ENCODE measurements at places on chromosomes 4 and X. TPM values are rescaled to one million over a fixed set of nuclear protein-coding genes. Genes with fewer than 3 reads are reported as not detected.

GRCh38 chr4:55356991-55357461 lies 11.0 kb downstream of the SRD5A3 start:
- H3K36me3 ChIP-seq, result no peaks in the 10 kb centered on the region
- no peak overlapping the region for H3K4me3 ChIP-seq
- H3K27ac ChIP-seq, result peak overlapping the region; percentile 73
- peaks cover 12% of the 10 kb centered on the region for H3K4me1 ChIP-seq

- no peaks in the 10 kb centered on the region for H3K4me1 ChIP-seq
- no peak for DNase-seq
- H3K27me3 ChIP-seq, result no peaks in the 10 kb centered on the region
- no peaks in the 10 kb centered on the region for H3K36me3 ChIP-seq
Measured at GRCh38 chrX:867502-867901, 236.9 kb downstream of the SHOX start.

- peak; percentile 61 for DNase-seq
- H3K36me3 ChIP-seq, result no peaks in the 10 kb centered on the region
- H3K27me3 ChIP-seq, result no peaks in the 10 kb centered on the region
- H3K4me1 ChIP-seq, result no peaks in the 10 kb centered on the region
- peak overlapping the region; percentile 10 for H3K4me3 ChIP-seq
- peak overlapping the region; percentile 76 for H3K27ac ChIP-seq
Measured at GRCh38 chr4:148834804-148835631, 392.8 kb upstream of the NR3C2 start.

GRCh38 chrX:85052636-85053343 lies 49.1 kb downstream of the APOOL start:
- no peak overlapping the region for H3K27ac ChIP-seq
- no peak overlapping the region for H3K4me3 ChIP-seq
- H3K36me3 ChIP-seq, result no peaks in the 10 kb centered on the region
- DNase-seq, result no peak
- no peaks in the 10 kb centered on the region for H3K4me1 ChIP-seq
- no peaks in the 10 kb centered on the region for H3K27me3 ChIP-seq

- no peaks in the 10 kb centered on the region for H3K36me3 ChIP-seq
- no peak for DNase-seq
- no peaks in the 10 kb centered on the region for H3K27me3 ChIP-seq
- H3K4me1 ChIP-seq, result no peaks in the 10 kb centered on the region
- no peak overlapping the region for H3K4me3 ChIP-seq
Measured at GRCh38 chrX:139750390-139750789, 42.4 kb upstream of the MCF2 start.

GRCh38 chr4:153535772-153536513 lies 69.8 kb downstream of the TMEM131L start:
- H3K27me3 ChIP-seq, result no peaks in the 10 kb centered on the region
- H3K4me1 ChIP-seq, result no peaks in the 10 kb centered on the region
- DNase-seq, result no peak

DNA sequence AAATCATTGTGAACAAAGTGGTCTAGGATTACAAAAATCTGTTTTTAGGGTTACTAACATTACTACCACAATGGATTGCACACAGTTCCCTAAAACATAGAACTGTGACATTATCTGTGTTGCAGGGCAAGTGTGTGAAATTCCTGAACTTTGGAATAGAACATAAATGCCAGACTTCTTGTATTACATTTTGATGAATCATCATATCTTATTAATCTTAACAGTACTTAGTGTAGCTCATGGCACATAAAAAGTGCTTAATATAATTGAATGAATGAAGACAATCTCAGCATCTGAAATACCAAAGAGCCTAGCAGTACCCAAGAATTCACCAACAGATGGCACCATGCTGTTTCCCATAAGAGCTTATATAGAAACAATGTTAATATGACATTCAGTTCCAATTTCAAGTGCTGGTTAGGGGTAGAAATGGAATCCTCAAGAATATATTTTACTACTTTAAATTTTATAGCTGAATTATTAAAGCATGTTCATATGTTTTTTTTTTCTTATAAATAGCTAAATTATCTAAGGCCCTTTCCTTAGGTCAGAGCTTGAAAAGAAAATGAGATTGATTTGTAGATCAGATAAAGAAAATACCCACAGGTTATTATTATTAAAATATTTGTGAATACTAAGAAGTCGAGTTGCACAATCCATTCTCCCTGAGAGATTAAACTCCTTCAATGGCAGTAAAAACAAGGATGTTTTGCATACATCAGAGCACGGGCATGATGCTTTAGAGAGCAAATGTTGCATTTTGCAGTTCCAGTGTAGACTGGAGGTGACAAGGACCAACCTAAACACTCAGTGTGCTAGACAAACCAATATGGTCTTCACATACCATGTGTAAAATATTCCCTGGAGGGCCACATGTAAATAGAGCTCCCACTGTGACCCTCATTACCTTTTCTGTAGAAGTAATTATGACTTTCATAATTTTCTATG lies 25.7 kb upstream of the SHISA3 start:
- no peaks in the 10 kb centered on the region for H3K36me3 ChIP-seq
- H3K27ac ChIP-seq, result no peak overlapping the region
- peak; percentile 54 for DNase-seq
- no peaks in the 10 kb centered on the region for H3K27me3 ChIP-seq
- H3K4me1 ChIP-seq, result no peaks in the 10 kb centered on the region

DNA sequence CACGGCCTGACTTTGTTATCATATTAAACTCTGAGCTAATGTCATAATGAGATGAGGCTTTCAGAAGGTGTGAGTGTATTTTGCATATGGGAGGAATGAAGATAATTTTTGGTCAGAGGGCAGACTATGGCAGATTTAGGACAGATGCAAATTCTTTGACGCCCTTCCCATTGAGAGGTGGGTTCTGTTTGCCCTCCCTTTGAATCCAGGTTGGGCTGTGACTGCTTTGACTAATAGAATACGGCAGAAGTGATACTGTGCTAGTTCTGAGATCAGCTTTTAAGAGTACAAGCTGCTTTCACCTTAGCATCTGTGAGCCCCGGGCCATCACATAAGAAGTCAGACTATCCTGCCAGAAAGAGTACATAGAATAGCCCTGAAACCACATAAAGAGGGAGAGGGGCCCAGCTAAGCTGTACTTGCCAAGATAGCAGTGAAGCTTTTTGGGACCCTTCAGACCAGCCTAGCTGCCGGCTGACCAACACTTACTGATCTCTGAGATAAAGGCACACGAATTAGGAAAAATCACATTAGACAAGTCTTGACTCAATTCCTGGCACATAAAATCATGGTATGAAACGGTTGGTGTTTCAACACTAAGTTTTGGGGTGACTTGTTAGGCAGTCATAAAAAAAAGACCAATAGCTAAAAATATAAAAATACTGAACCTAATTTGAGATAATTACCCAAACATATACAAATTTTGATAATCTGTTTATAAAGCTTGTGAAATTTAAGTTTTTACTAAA lies 166.7 kb upstream of the SH3RF1 start:
- H3K27me3 ChIP-seq, result no peaks in the 10 kb centered on the region
- no peak overlapping the region for H3K27ac ChIP-seq
- DNase-seq, result no peak
- no peak overlapping the region for H3K4me3 ChIP-seq
- H3K4me1 ChIP-seq, result no peaks in the 10 kb centered on the region
- H3K36me3 ChIP-seq, result no peaks in the 10 kb centered on the region

DNA sequence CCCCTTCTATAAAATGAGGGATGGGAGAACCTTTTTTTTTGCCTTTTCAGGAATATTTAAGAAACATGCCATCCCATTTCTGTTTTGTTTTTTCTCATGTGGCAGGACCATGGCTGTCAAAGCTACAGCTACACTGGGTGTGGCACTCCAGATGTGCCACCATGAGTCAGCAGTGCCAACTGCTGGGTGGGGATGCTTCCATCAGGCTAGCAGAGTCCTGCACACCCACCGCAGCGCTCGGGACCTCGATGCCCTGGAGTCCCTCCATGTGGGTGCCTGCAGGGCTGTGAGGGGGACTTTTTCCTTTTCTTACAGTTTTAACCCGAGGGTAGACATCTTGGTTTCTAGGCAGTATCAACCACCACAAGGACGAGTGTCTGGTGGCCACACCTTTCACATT lies 352.6 kb downstream of the NR3C2 start:
- no peak for DNase-seq
- no peaks in the 10 kb centered on the region for H3K4me1 ChIP-seq
- H3K27me3 ChIP-seq, result no peaks in the 10 kb centered on the region
- H3K36me3 ChIP-seq, result no peaks in the 10 kb centered on the region

- H3K36me3 ChIP-seq, result no peaks in the 10 kb centered on the region
- H3K4me1 ChIP-seq, result no peaks in the 10 kb centered on the region
- DNase-seq, result peak; percentile 85
- peak overlapping the region; percentile 48 for H3K27ac ChIP-seq
- H3K27me3 ChIP-seq, result no peaks in the 10 kb centered on the region
Measured at GRCh38 chrX:135974279-135974856, 580 bp upstream of the MMGT1 start.

GRCh38 chr4:55242506-55242905 lies 103.5 kb upstream of the SRD5A3 start:
- H3K36me3 ChIP-seq, result no peaks in the 10 kb centered on the region
- no peak for DNase-seq
- H3K4me1 ChIP-seq, result no peaks in the 10 kb centered on the region

DNA sequence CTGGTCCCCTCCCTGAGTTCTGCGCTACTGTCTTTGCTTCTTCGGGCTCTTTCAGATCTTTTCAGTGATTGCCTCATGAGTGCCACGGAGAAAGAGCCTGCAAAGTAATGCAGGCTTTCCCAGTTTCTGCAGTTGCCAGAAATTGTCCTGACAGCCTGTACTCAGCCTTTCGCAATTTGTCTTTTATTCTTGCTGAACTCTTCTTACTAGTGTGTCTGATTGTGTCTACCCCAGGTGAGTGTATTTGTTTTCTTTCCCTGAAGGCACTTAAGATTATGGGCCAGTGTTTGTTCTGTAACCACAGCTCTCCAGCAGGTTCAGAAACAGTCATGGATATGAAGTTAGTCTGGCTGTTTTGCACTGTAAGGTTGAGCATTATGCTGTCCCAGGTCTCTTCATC lies 47.1 kb downstream of the FAM193A start:
- H3K4me1 ChIP-seq, result peaks cover 17% of the 10 kb centered on the region
- H3K4me3 ChIP-seq, result no peak overlapping the region
- peak overlapping the region; percentile 33 for H3K27ac ChIP-seq
- no peaks in the 10 kb centered on the region for H3K36me3 ChIP-seq
- no peak for DNase-seq

- H3K4me3 ChIP-seq, result no peak overlapping the region
- no peak overlapping the region for H3K27ac ChIP-seq
- H3K4me1 ChIP-seq, result no peaks in the 10 kb centered on the region
- no peaks in the 10 kb centered on the region for H3K36me3 ChIP-seq
- no peaks in the 10 kb centered on the region for H3K27me3 ChIP-seq
Measured at GRCh38 chr4:52407545-52407944, 251.6 kb downstream of the USP46 start.

- H3K36me3 ChIP-seq, result no peaks in the 10 kb centered on the region
- no peaks in the 10 kb centered on the region for H3K27me3 ChIP-seq
Measured at GRCh38 chr4:53937918-53938317, 126.5 kb downstream of the CHIC2 start.

DNA sequence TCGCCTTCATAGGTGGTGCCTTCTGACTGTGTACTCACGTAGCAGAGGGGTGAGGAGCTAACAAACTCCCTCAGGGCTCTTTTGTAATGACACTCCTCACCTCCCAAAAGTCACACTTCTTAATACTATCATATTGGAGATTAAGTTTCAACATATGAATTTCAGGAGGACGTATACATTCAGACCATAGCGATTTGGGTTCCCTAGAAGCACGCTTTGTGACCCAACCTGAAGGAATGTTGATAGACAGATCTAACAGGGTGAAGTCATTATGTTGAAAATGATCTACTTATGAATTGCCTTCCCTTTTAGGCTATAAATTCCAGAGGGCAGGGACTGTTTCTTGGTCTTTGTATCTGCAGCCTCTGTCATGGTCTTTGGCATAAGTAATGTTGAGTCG lies 3.2 kb upstream of the KLHL34 start:
- H3K27ac ChIP-seq, result no peak overlapping the region
- H3K36me3 ChIP-seq, result no peaks in the 10 kb centered on the region
- no peak overlapping the region for H3K4me3 ChIP-seq
- peaks cover 13% of the 10 kb centered on the region for H3K27me3 ChIP-seq
- DNase-seq, result no peak
- no peaks in the 10 kb centered on the region for H3K4me1 ChIP-seq

- no peaks in the 10 kb centered on the region for H3K36me3 ChIP-seq
- H3K27me3 ChIP-seq, result no peaks in the 10 kb centered on the region
- no peak for DNase-seq
- no peak overlapping the region for H3K4me3 ChIP-seq
- no peaks in the 10 kb centered on the region for H3K4me1 ChIP-seq
Measured at GRCh38 chr4:45423896-45424295, 697.5 kb upstream of the GNPDA2 start.

DNA sequence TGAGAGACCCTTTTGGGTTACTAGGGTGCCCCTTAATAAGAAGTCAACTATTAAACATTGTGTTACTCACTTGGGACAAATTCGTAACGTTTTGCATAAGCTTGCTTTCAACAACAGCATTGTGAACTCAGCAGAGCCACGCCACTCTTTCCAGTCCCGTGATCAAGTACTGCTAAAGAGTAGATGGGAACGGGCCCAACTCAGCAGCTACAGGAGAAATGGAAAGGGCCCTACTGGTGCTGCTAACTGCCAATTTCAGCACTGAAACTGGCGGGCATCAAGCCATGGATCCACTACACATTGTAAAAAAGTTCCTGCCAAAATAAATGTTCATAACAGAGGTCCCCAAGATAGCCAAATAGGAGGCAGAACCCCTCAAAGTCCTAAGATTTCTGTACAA lies 19.0 kb upstream of the DHX15 start:
- H3K27ac ChIP-seq, result no peak overlapping the region
- no peaks in the 10 kb centered on the region for H3K27me3 ChIP-seq
- no peak overlapping the region for H3K4me3 ChIP-seq

GRCh38 chr4:56764223-56764622 lies 57.3 kb downstream of the SPINK2 start:
- no peak overlapping the region for H3K27ac ChIP-seq
- no peak overlapping the region for H3K4me3 ChIP-seq
- peaks cover 18% of the 10 kb centered on the region for H3K4me1 ChIP-seq
- H3K36me3 ChIP-seq, result no peaks in the 10 kb centered on the region
- no peak for DNase-seq

DNA sequence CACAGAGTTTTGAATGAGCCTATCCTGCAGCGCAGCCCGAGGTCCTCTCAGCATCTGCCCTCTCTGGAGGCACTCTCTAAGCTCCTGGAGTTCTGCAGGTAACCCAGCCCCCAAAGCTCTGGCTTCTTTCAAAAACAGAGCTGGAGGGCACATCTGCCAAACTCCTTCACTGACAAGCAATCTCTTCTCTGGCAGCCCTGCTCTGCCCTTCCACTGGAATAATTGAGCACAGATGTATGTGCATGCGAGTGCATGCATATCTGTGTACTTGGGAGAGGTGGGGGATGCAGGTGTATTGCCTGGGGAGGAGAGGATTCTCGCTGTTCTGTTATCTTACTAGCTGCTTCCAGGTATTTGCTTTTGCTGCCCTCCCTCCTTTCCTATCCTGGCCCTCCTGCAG lies 22.2 kb upstream of the PLP1 start:
- no peak for DNase-seq
- no peak overlapping the region for H3K27ac ChIP-seq
- no peak overlapping the region for H3K4me3 ChIP-seq
- no peaks in the 10 kb centered on the region for H3K4me1 ChIP-seq
- no peaks in the 10 kb centered on the region for H3K36me3 ChIP-seq

Gene MAP9
- 12.2 TPM for total RNA-seq

Gene SGCB
- total RNA-seq, result 41.5 TPM

Gene RPS3A
- total RNA-seq, result 1,548 TPM

Gene PPP4R3C
- not detected for total RNA-seq

Gene RRH
- total RNA-seq, result 0.23 TPM

Gene TEX13B
- not detected for total RNA-seq

Gene ENOX2
- 13.4 TPM for total RNA-seq

Gene SPANXB1
- total RNA-seq, result not detected

Gene MUC7
- total RNA-seq, result not detected

Gene DNAAF6
- total RNA-seq, result 1.2 TPM

Gene ZAR1
- total RNA-seq, result 0.18 TPM

Gene GABRG1
- total RNA-seq, result not detected

Gene ADH7
- not detected for total RNA-seq

Measured in left lung (tissue), 14 donors.